NCI-H526 (cell line): ENCODE measurements at places on chromosomes 1 and 21.

- DNase-seq, result peak; percentile 60
These were observed 5.1 kb downstream of the CLCNKA start for GRCh38 chr1:16026723-16027484.

DNA sequence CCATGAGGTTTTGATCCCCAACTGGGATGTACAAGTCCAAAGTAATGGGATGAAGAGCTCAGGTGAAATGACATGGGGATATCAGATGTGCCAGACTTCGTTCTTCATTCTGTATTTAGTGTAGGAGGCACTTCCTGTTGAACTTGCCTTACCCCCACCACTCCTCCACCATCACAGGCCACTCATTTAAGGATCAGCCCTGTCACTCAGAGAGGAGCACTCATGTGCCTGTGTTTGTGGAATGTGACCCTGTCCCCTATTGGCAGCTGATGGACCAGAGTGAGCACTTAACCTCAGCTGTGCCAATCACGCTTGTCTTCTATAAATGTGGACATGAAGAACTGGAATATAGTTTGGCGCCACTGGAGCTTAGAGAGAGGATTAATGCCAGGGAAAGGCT lies 91.4 kb upstream of the CTTNBP2NL start:
- DNase-seq, result no peak

GRCh38 chr1:106554294-106554693 lies 502.2 kb upstream of the PRMT6 start:
- no peak for DNase-seq

- no peak for DNase-seq
These were observed 17.3 kb upstream of the TMEM39B start for GRCh38 chr1:32055416-32055815.

DNA sequence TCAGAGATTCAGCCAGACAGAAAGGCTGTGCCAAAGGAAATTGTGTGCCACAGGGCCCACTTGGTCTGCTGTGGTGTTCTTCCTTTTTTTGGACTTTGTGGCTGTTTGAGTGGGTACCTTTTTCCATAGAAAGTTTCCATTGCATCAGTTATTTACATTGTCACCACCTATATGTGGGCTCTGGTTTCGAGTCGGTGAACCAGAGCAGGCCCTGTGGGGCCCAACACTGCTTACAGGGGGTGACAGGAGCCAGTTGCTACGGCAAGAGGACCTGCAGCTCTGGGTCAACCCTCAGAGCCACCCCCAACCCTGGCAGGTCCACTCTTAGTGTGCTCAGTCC lies 157.0 kb upstream of the EDN2 start:
- no peak for DNase-seq

DNA sequence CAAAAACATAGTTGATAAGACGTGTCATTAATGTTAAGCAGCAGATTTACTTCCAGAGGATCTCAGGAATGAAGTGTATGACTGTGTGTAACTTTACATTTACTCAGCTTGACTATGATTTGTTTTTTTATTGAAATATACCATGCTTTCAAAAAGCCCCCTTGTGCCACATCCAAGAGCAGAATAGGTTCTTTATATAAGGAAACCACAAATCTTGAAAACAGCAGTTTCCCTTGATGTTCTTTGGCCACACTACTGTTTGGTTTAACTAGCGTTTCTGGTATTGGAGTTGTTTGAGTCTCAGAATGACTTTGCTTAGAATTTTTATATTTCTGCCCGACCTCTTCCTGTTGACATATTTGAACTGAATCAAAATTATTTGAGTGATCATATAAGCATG lies 25.0 kb downstream of the LRRC8C start:
- no peak for DNase-seq

DNA sequence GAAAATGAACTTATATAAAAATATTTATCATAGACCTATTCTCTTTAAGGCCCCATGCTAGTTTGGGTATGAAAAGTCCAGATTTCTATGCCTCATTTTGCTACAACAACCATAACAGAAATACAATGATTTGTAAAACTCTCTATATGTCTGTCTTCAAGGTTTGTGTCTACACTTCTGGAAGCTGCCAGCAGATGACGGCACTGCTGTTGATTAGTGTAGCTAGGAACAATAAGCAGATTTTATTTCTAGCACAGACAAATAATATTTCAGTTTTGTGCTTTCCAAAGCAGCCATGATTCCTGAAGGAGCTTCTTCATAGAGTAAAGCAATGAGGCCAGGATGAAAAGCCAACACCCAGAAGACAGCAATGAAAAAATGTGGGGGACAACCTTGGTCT lies 779.6 kb upstream of the ADGRL2 start:
- DNase-seq, result no peak

DNA sequence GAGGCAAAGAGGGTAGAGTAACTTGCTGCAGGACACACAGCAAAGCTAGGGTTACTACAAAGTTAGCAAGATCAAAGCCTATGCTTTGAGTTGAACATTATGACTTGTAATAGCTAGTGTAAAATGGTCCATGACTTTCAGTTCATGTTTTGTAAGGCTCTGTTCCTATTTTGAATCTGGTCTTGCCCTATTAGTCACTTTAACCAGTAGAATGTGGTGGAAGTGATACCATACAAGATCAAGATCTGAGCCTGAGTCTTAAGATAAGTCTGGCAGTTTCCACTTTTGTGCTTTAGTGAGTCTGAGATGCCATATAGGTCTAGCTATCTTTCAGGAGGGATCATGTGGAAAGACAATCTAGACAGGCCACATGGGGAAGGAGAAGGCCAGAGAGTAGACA lies 282.1 kb upstream of the BRINP3 start:
- DNase-seq, result no peak

- DNase-seq, result peak; percentile 96
These were observed at the start of gene GABPB2 for GRCh38 chr1:151070474-151071276. Gene GABPB2, plus strand, starts transcription at chr1:151070761. Its CDS starts 17,429 bp downstream, at chr1:151088190.

DNA sequence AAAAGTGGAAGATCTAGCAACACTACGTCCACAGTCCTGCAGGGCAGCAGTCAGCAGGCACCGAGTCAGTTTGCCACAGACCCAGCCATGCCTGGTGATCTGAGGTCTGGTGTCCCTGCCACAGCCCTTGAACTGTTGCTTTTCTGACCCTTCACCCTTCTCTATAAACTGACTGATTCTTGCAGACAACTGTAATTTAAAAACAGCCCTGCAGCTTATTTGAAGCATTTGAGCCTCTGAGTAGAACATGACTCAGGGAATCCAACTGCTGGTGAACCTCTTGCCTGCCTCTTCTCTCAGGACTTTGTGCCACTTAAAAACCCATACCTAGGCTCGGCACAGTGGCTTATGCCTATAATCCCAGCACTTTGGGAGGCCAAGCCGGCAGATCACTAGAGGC lies 107.2 kb downstream of the EDEM3 start:
- no peak for DNase-seq

DNA sequence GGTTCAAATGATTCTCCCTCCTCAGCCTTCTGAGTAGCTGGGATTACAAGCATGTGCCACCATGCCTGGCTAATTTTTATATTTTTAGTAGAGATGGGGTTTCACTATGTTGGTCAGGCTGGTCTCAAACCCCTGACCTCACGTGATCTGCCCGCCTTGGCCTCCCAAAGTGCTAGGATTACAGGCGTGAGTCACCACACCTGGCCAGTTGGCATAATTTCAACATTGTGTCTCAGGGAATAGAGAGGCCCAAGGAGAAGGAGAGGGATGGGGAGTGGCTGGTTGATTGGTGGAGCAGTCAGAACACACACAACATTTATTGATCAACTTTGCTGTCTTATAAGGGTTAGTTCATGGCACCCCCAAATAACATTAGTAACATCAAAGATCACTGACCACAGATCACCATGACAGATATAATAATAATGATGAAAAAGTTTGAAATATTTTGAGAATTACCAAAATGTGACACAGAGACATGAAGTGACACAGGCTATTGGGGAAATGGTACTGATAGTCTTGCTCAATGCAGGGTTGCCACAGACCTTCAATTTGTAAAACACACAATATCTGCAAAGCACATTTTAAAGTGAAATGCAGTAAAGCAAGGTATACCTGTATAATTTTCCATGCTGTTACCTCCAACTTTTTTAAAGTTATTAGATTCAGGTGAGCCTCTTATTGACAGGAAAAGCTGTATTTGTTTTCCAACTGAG lies 15.8 kb upstream of the CYB5R1 start:
- DNase-seq, result no peak

- DNase-seq, result peak; percentile 82
These were observed 1.6 kb upstream of the METTL25B start for GRCh38 chr1:156726549-156727226.
